Effector memory CD8-positive, alpha-beta T cell (primary cell): ENCODE measurements at places on chromosomes 1 and 21.

- H3K27me3 ChIP-seq = peaks cover 76% of the 10 kb centered on the region
- peaks cover 3% of the 10 kb centered on the region for H3K4me1 ChIP-seq
- peak overlapping the region; percentile 47 for H3K27ac ChIP-seq
- no peak for DNase-seq
- peaks cover 3% of the 10 kb centered on the region for H3K36me3 ChIP-seq
These were observed 209.9 kb downstream of the GRIK3 start for GRCh38 chr1:36824390-36824861.

GRCh38 chr1:185987611-185988321, 253.6 kb downstream of the HMCN1 start:
- no peaks in the 10 kb centered on the region for H3K4me1 ChIP-seq
- H3K4me3 ChIP-seq = peak overlapping the region; percentile 54
- H3K27ac ChIP-seq = peak overlapping the region; percentile 41
- H3K36me3 ChIP-seq = no peaks in the 10 kb centered on the region

GRCh38 chr1:63669151-63669961, 76.1 kb downstream of the PGM1 start:
- DNase-seq = no peak
- H3K27me3 ChIP-seq = no peaks in the 10 kb centered on the region
- no peaks in the 10 kb centered on the region for H3K36me3 ChIP-seq
- H3K4me1 ChIP-seq = no peaks in the 10 kb centered on the region
- no peak overlapping the region for H3K4me3 ChIP-seq

DNA sequence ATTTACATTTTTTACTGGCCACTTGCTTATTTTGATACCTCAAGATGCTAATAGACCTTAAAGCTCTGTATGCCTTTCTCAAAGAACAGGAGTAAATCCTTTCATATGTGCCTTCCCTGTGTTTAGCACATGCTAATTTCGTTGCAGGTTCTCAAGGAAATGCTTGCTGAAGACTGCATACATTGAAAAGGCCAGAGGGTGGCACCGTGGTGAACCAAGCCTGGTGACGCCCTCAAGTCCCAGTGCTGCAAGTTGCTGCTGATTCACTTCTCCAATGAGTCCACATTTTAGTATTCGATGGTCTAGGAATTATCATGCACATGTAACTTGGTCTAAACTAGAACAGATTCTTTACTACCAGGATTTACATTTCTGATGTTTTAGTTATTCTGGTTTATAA, 94.1 kb downstream of the CLDN17 start:
- H3K27me3 ChIP-seq = no peaks in the 10 kb centered on the region
- no peak overlapping the region for H3K27ac ChIP-seq
- H3K4me3 ChIP-seq = no peak overlapping the region
- DNase-seq = no peak
- no peaks in the 10 kb centered on the region for H3K36me3 ChIP-seq

GRCh38 chr1:89949991-89950624, 44.8 kb upstream of the ZNF326 start:
- H3K36me3 ChIP-seq = no peaks in the 10 kb centered on the region
- H3K4me3 ChIP-seq = no peak overlapping the region
- no peak for DNase-seq
- no peak overlapping the region for H3K27ac ChIP-seq
- H3K27me3 ChIP-seq = no peaks in the 10 kb centered on the region

- DNase-seq = no peak
- peaks cover 7% of the 10 kb centered on the region for H3K27me3 ChIP-seq
- no peak overlapping the region for H3K4me3 ChIP-seq
- H3K4me1 ChIP-seq = no peaks in the 10 kb centered on the region
These were observed 128.1 kb downstream of the PLXNA2 start for GRCh38 chr1:208115924-208116640.

DNA sequence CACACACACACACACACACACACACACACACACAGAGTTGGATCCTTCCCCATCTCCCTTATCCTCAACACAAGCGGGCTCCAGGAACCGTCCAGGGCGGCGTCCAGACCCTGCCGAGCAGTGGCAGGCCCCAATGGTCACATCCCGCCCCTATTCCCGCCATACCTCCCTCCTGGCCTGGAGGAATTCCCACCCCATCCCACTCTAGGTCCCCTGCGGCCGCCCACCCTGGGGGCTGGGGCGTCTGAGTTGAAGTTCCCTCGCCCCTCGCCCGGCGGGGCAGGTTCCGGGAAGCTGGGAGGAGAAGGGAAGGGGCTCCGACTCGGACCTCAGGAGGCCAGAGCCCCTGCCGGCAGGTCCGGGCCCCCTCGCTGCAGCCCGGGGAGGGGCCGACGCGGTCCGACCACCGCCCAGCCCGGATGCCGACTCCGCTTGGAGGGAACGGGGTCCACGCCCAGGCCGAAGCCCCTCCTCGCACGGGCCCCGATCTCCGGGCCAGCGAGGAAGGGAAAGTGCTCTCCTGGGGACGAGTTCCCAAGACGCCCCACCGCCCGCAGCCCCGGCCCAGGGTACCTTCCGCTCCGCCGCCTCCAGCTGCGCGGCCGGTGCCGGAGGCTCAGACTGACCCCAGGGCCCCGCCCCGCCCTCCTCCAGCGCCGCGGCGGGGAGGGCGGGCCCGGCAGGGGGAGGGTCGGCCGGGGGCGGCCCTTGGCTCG, at the start of gene RHOC:
RHOC (minus strand) TSS at position 623 of the 716 bp plus-strand sequence. CDS start 3,328 bp downstream, outside the sequence.
- H3K4me1 ChIP-seq = peaks cover 42% of the 10 kb centered on the region
- no peak for DNase-seq
- H3K27me3 ChIP-seq = no peaks in the 10 kb centered on the region
- peak within 1 kb of the TSS; percentile 83 for H3K4me3 ChIP-seq

DNA sequence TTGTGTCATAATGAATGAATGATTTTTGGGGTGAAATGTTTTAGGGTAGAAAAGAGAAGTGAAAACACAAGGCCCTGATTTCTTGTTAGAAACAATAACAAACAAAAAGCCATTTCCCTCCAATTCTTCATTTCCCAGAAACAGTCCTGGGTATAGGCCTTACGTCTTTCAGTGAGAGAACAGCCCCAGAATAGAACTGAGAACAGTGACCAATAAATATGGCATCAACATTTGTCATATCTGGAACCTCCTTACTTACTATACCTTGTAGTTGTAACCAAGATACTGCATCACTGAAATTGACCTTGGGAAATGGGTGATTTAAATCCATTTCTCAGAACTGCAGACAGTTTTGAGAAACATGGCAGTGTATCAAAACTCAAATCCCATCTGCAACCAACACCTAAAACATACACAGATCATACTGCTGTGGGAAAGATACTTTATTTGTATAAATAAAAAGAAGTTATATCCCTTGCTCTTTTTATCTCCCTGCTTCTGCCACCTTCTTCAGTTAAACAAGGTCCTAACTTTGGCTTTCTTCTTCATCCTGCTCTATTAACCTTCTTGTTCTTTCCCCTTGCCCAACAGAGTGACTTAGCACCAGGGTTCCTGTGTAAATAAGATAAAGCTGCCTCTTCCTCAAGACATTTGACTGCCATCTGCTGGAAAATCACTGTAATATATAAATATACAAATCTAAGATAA, 19.5 kb downstream of the XKR8 start:
- DNase-seq = peak; percentile 13
- no peaks in the 10 kb centered on the region for H3K4me1 ChIP-seq
- H3K27ac ChIP-seq = no peak overlapping the region
- H3K27me3 ChIP-seq = no peaks in the 10 kb centered on the region
- H3K4me3 ChIP-seq = no peak overlapping the region

GRCh38 chr1:37244083-37244480, 209.8 kb upstream of the GRIK3 start:
- no peak overlapping the region for H3K27ac ChIP-seq
- H3K36me3 ChIP-seq = no peaks in the 10 kb centered on the region
- H3K27me3 ChIP-seq = peaks cover 59% of the 10 kb centered on the region
- no peak for DNase-seq

- no peaks in the 10 kb centered on the region for H3K4me1 ChIP-seq
- no peaks in the 10 kb centered on the region for H3K36me3 ChIP-seq
- H3K4me3 ChIP-seq = no peak overlapping the region
- no peaks in the 10 kb centered on the region for H3K27me3 ChIP-seq
- DNase-seq = no peak
These were observed 226.3 kb downstream of the HLX start for GRCh38 chr1:221105578-221105977.

GRCh38 chr1:58779059-58779754, 4.6 kb downstream of the JUN start:
- no peak for DNase-seq
- H3K4me1 ChIP-seq = peaks cover 26% of the 10 kb centered on the region
- peaks cover 58% of the 10 kb centered on the region for H3K36me3 ChIP-seq
- H3K27ac ChIP-seq = no peak overlapping the region
- peak overlapping the region; percentile 93 for H3K4me3 ChIP-seq
- no peaks in the 10 kb centered on the region for H3K27me3 ChIP-seq

DNA sequence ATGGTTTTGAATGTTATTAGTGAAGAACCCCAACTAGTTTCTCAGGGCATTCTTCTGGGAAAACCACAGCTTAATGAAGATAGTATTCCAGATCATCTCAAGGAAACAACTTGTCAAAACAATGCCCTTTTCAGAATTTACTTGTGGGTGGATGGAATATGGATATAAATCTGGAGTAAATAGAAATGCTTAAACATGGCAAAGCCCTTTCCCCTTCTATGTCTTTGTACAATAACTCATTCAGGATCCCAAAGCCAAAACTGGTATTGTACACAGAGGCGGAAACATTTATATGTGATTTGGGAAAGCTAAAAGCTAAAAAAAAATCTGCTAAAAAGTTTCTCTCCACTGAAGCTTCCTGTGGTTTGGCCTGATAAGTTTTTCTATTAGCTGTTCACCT, 55.5 kb upstream of the RGS5 start:
- H3K27ac ChIP-seq = no peak overlapping the region
- no peaks in the 10 kb centered on the region for H3K27me3 ChIP-seq
- DNase-seq = no peak
- no peaks in the 10 kb centered on the region for H3K36me3 ChIP-seq
- H3K4me1 ChIP-seq = no peaks in the 10 kb centered on the region

DNA sequence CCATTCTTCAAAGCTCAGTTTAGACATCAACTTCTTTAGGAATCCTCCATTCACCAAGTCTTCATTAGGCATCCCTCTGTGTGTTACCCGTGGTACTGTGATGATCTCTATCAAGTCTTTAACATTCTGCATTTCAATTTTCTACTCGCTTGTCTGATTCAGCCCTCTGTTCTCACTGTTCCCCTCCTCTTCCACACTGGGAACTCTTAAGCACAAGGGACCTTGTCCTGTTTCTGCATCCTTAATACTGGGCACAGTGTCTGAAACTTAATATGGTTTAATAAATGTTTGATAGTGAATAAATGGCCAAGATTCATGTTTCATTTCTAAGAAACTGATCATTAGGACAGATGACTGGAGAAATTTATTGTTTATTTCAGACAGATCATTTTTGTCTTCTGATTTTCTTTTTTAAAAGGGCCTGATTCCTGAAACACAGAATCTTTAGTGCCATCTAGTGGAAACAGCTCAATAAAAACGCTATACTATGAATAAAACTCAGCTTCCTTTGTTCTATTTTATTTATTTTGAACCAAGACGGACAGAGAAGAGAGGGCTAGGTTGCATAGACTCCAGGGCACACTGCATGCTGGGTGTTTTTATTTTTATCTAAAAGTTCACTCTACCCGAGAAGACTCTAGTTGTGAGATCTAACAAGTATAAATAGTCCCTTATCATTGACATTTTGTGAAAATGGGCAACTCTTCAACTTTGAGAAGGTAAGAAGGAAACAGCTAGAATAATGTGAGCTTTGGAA, 7.0 kb upstream of the TRIM45 start:
- H3K27ac ChIP-seq = no peak overlapping the region
- H3K4me1 ChIP-seq = no peaks in the 10 kb centered on the region
- H3K36me3 ChIP-seq = no peaks in the 10 kb centered on the region
- H3K4me3 ChIP-seq = no peak overlapping the region

DNA sequence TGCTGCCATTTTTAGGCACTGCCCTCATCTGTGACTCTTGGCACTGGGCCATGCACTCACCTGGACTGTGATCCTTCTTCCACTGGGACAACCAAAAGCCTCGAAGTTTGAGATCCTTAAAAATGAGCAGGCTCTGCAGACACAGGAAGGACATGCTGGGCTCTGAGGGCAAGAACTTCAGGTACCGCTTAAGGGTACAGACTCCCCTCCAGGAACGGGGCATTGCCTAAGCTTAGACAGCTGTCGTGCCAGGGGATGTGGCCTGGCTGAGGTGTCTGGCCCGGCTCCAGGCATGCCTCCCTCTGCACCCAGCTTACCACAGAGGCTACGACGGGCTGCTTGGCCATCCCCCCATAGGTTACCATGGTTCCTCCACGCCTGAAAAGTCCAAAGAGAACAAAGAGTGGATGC, 14.2 kb upstream of the SRSF4 start:
- no peaks in the 10 kb centered on the region for H3K27me3 ChIP-seq
- no peaks in the 10 kb centered on the region for H3K4me1 ChIP-seq
- H3K36me3 ChIP-seq = peaks cover 24% of the 10 kb centered on the region
- H3K4me3 ChIP-seq = no peak overlapping the region
